Hematopoietic multipotent progenitor cell (in vitro differentiated cells): ENCODE measurements at places on chromosomes 7 and 10.

- no peak for DNase-seq
These were observed 16.2 kb downstream of the LHPP start for GRCh38 chr10:124477614-124478363.

DNA sequence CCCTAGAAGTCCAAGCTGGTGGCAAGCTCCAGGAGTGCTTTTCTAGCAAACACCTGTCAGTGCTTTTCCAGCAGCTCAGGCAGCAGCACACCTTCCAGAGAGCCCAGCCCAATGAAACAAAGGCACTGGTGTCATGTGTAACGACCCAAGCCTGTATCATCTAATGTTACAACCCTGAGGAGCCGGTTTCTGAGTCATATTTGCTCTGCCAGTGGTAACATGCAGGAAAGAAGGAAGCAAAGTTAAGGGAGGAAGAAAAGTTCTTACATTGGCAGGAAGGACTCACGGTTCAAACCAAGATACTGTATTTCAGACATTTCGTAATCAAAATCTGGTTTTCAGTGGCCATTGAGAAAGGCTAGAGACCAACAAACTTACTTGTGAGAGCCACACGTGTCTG is at the start of gene ANKRD22:
Gene ANKRD22 (minus strand): TSS at position 139 of the 400 bp plus-strand sequence. CDS start 237 bp downstream, outside the sequence.
- DNase-seq: peak; percentile 18

- no peak for DNase-seq
These were observed 310.5 kb upstream of the HGF start for GRCh38 chr7:82080254-82080927.

GRCh38 chr10:126937026-126937425 is 31.8 kb downstream of the DOCK1 start:
- no peak for DNase-seq

- no peak for DNase-seq
These were observed 168.0 kb downstream of the DKK1 start for GRCh38 chr10:52481986-52482555.

DNA sequence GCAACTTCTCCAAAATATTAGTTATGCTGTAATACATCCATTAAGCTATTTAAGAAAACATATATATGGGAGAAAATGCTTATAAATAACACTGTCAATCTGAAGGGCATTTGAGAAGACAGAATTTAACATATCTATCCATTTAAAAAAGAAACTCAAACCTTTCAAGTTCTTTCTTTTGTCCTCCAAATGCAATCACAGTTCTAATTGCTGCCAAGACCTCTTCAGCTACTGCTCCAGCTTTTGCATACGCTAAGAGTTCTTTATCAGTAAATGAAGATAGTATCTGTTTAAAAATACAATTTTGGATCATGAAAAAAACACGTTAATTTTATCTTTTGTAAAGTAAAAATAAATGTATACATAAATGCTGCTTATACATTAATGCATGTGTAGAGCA is 39.6 kb downstream of the ABCB1 start:
- no peak for DNase-seq
